ENCODE measurements at places on chromosomes 2 and 18.

DNA sequence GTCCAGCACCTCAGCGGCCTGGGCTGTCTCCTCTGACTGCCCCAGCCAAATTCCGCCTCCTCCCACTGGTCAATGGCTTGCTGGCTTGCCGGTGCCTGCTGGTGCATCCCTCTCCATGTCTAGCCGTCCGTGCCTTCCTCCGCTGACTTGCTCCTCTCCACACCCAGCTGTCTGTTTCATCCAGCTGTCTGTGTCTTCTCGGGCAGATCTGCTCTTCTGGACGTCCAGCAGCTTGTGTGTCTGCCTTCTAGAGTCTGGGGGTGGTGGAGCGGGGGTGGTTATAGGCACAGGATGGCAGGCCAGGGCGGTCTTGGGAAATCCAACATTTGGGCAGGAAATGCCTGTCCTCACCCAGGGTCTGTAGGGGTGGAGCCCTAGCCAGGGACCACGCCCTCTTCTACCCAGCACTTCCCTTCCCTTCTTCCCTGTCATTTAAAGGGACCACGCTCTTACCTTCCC lies 369.2 kb downstream of the GALNT13 start:
- DNase-seq = no peak

- no peak for DNase-seq
Observed at GRCh38 chr18:79199691-79200374, 130.6 kb downstream of the ATP9B start.

DNA sequence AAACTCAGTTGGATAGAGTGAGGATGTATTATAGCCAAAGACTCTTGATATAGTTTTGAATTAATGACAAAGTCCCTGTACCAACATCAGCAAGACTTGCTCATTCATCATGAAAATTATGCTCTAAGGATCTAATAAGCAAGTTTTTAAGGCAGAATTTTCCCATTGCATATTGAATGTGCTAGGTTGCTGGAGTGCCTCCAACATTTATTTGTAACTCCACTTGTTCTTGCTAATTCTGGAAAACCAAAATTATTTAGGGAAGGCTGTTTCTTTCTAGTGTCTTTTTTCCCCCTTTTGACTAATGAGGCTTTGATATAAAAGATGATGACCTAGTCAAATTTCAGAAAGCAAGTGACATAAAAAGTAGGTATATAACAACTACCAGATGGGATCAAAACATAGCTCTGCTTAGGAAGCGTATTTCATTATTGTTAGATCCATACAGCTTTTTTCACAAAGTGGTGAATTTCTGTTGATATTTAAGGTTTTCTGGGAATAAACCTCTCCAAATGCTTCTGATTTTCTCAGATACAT lies 7.7 kb downstream of the SLC4A10 start:
- DNase-seq = no peak

DNA sequence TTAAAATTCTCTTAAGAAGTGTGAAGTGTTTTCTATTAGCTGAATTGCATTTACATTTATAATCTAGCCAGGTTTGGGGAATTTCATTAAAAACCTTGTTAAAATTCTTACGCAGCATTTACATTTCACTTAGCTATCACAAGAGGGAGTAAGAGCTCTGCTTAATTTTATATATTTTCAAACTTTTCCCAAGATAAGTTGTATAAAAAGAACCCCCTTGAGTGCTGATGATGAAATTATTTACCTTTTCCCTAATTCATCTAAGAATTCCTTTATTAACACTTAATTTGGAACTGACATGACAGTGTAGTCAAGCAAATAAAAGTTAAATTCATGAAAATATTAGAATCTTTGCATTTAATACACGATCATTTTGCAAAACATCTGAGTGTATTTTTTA lies 54.2 kb upstream of the ZSWIM2 start:
- DNase-seq = no peak

- no peak for DNase-seq
Observed at GRCh38 chr2:101956465-101957438, 35.0 kb upstream of the IL1R2 start.

DNA sequence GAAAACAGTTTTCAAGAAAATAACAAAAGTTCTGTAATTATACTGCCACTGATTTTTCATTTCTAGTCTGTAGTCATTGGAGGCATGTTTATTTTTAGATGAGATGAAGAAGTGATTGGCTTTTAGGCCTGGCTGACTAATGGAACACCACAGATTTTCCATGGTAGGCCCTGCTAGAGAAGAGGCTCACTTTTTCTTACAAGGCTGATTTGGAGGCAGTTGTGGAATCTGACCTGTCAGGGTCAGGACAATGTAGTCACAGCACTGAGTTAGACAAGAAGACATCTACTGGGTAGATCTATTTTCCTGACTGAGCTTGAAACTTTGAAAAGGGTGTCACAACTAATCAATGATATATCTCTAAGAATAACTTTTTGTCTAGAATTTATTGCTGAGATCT lies 43.9 kb downstream of the KDM3A start:
- no peak for DNase-seq

Measured in CD4-positive, alpha-beta T cell treated with Interleukin-21 for 1 hour (primary cell).